Activated CD8-positive, alpha-beta memory T cell treated with anti-CD3 and anti-CD28 coated beads for 1 hour (primary cell): ENCODE measurements at places on chromosomes 2 and 18.

DNA sequence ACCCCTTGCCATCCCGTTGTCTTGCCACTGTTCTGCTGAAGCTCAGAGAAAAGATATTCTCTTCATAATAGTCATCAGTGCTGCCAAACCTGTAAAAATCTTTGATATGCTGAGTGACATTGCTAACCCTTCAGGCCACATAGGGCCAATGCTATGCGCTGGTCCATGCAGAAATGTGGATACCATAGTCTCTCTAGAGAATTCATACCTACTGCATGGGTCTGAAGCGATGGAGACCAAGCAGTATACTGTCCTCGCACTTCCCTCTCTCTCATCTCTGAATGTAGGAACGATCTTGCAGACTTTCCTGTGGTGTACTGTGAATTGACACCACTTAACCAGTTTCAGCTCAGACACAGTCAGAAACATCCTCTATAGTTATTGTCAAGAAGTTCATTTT is 17.9 kb upstream of the ANKRD44 start:
- no peak for DNase-seq

DNA sequence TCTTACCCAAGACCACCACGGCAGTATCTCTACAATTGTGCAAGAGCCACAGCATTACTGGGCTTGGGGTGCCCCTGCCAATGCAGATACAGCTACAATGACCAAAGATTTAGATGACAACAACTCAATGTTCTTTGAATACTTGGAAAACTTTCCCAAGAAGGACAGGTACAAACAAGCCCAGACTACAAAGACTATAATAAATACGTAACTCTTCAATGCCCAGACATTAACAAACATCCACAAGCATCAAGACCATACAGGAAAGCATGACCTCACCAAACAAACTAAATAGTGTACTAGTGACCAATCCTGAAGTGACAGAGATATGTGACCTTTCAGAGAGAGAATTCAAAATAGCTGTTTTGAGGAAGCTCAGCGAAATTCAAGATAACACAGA is 62.8 kb downstream of the ICA1L start:
- no peak for DNase-seq

- no peak for DNase-seq
Observed at GRCh38 chr2:127558911-127559310, 23.4 kb downstream of the MYO7B start.

DNA sequence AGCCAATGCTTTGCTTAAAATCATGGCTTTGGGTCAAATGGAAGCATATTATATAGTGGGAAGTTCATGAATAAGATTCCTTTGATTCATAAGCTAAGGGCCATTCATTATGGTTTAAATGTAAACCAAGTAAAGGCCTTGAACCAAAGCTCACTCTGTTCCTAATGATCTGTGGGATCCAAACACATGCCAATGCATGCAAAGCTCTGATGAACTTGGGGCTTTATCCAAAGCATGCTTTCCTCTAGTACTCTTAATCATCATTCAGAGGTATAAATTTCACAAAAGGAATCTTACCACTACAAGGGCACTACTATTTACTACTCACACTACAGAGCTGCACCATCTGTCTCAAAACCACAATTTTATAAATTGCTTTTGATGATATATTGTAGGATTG is 102.8 kb upstream of the RBMS1 start:
- no peak for DNase-seq

DNA sequence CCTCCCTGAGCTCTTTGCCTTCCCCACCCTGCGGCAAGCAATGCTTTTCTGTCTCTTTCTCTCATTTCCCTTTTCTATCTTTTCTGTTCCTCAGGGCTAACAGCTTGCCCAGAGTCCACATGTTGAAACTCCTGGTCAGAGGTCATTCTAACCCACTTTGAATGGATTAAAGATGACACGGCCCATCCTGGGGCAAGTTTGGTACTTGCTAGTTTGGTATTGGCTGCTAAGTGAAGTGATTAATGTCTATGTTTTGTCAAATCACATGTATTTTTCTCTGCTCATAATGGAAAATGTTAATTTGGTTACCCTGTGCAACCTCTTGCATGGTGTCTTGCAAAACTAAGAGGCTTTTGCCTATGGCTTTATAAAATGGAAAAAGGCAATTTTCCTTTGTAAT is 960.2 kb downstream of the CNTNAP5 start:
- DNase-seq, result no peak

DNA sequence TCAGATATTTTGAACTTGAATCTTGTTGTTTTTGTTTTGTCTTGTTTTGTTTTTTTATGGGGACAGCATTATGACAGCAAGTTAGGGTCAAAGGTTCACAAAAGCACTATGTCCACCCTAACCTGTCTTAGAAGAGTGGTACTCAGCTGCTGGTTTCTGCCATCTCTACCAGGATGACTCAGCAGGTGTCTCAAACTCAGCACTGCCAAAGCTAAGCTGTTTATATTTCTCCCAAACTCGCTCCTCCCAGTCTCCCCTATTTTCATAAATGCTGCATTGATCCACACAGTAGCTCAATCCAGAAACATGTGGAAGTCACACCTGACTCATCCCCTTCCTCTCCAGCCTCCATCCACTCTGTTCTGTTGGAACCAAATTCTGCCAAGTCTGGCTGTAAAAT is 134.9 kb downstream of the ZBTB7C start:
- no peak for DNase-seq

DNA sequence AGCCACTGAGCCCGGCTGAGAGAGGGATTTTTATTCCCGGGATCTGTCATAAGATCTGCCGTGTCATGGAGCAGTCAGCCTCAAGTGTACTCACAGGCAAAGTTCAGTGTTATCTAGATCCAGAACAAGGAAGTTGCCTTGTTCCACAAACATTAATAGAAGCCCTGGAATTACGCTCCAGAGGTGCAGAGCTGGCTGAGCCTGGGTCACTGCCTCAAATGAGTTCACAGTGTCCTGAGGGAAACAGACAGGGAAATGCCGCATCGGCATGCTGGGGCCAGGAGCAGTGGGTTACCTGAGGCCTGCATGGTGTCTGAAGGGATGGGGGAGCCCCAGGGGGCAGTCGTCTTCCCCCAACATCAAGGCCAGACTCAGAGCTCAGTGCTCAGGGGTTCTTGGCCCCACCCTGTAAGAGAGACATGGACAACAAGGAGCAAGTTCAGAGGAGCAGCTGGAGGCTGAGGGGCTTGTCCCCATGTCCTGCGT is 42.7 kb upstream of the ODC1 start:
- DNase-seq, result no peak

DNA sequence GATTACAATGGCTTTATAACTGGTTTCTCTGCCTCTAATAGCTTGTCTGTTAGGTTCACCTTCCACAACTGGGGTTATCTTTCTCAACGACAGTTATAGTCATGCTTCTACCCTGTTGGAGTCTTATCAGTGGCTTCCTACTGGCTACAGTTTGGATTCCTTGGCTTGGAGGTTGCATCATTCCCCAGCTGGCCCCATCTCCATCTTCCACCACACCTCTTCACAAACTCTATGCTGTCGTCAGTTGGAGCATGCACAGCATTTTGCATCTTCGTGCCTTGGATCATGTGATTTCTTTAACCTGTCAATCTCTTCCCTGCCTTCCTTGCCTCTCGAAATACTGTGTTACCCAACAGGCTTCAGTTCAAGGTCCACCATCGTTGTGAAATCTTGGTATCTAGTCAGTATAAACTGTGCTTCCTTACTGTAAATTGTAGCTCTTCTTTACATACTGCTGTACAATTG is 316.3 kb upstream of the CXCR4 start:
- no peak for DNase-seq

DNA sequence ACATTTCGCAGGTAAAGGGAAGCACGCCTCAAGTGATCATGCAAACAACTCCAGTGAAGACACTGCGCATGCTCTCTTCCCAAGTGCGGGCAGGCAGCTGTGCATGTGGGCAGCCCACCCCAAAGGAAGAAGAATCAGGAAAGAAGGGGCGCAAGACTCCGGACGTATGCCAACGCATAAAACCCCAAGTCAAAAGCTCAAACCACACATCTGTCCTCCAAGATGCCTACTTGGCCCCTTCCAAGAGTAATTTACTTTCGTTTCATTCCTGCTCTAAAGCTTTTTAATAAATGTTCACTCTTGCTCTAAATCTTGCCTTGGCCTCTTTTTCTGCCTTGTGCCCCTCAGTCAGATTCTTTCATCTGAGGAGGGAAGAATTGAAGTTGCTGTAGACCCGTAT is 254.9 kb downstream of the PIEZO2 start:
- DNase-seq, result no peak

DNA sequence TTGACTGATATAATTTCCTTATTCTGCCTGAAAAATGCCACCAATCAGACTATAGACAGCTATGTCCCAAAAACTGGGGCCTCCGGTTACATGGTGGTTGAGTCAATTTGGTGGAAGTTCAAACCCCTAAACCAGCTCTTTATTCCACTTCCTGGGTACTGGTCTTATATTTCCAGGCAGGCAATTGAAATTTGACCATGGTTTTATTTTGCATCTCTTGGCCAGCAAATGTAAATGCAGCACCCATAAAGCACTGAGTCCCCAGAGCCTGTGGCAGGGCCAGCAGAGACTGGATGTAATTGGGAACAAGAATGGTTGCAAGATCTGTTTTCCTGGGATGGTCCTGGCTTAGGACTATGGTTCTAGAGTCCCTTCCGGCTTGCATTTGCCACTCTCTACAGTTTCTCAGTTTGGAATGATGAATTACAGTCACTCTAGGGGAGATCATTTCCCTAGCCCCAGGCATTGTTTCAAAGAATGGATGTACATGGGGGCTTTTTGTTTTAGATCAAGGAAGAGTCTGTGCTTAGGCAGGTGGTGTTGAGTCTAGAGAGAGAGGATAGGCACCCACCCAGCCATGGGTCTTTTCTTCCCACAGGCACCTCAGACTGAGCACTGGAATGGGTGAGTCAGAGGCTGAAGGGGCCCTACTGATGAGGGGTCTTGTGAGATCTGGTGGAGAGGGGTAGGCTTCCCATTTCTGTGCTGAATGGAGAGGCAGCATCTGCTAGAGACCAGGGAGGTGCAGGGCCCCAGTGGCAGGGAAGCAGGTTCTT is 108.4 kb upstream of the CDC42EP3 start:
- DNase-seq, result no peak

GRCh38 chr18:70463085-70463484 is 174.2 kb downstream of the SOCS6 start:
- DNase-seq, result no peak

- no peak for DNase-seq
Observed at GRCh38 chr2:28619213-28620196, 123.6 kb downstream of the PLB1 start.

DNA sequence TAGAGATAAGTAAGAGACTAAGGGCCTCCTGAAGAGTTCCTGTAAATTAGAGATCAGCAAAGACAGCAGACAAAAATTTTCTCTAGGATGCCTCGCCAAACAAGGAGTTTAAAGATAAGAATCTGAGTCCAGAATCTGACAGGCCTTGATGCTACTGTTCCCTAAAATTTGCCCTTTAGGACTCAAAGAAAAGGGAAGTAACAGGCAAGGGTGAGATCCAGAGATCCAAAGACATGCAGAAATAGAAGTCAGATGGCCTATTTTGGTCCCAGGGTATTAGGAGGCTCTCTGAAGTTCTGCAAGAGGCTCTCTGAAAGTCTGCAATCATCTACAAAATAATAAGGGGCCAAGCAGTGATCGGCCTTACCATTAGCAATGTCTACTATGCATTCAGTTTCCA is 33.0 kb downstream of the GALNT5 start:
- DNase-seq, result no peak

- DNase-seq, result no peak
Observed at GRCh38 chr2:30149976-30150375, 3.2 kb downstream of the YPEL5 start.

- no peak for DNase-seq
Observed at GRCh38 chr2:239259173-239259572, 141.6 kb downstream of the HDAC4 start.

DNA sequence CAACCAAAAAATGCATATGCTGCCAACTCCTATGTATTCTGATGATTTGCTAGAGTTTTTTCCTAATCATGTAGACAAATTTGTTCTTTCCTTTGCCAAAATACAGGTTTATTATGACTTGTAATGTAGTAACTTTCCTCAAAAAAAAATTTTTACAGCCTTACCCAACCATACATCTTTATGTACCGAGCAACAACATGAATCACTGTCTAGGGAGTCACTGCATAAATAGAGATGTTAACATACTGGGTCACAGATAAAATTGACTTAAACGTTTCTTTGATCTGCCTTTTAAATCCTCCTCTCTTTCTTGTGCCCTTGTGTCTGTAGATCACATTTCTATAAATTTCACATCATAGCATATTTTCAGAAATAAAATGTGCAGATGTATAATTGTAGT is 143.6 kb downstream of the MBD2 start:
- no peak for DNase-seq

- no peak for DNase-seq
Observed at GRCh38 chr2:8133363-8133762, 548.5 kb upstream of the ID2 start.

- DNase-seq, result no peak
Observed at GRCh38 chr2:62775367-62775668, 69.8 kb downstream of the EHBP1 start.

- no peak for DNase-seq
Observed at GRCh38 chr2:240663546-240664190, 19.0 kb downstream of the AQP12B start.

DNA sequence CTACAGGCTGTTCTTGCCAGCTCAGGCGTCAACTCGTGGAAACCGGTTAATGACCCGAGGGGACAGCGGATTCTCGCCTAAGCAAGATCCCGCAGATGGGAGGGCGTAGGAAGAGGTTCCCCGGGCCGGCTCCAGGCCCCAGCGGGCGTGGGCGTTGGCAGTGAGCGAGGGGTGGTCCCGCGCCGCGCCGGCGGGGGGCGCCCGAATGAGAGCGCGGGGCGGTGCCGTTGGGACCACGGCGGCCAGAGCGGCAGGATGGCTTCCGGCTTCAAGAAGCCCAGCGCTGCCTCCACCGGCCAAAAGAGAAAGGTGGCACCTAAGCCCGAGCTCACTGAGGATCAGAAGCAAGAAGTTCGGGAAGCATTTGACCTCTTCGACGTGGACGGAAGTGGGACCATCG is at the start of gene CETN1:
Gene CETN1, plus strand, starts transcription at position 227 of the 400 bp plus-strand sequence. Its CDS starts 29 bp downstream, at position 256.
- DNase-seq, result no peak

GRCh38 chr2:160493227-160494028 is at the start of gene RBMS1:
TSS of gene RBMS1 (minus strand) at chr2:160493807. CDS start at chr2:160493363, 444 bp downstream.
- DNase-seq, result no peak

DNA sequence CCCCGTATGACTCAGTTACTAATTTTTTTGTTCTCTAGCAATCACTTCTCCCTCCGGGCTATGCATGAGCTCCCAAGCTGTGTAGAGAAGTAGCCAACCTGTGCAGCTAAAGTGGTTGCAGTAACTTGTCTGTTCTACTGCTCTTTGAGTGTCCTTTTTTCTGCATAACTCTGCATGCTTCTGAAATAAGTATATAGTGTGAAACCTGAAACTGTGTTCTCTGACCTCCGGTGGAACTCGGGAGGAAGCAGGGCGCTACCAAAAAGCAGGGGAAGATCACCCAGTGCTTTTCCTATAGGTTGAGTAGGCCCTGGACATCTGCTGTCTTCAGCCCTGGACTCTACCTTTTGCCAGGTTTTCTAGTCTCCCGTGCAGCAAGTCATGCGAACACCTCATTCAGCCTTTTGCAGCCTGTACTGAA is 47.8 kb downstream of the PHLPP1 start:
- no peak for DNase-seq

GRCh38 chr2:120660771-120661459 is 74.8 kb upstream of the GLI2 start:
- no peak for DNase-seq
